ENCODE measurements at places on chromosomes 7 and 10. TPM values are rescaled to one million over a fixed set of nuclear protein-coding genes. Genes with fewer than 3 reads are reported as not detected.

- H3K4me1 ChIP-seq = no peaks in the 10 kb centered on the region
- no peak overlapping the region for H3K27ac ChIP-seq
- H3K36me3 ChIP-seq = no peaks in the 10 kb centered on the region
- no peaks in the 10 kb centered on the region for H3K27me3 ChIP-seq
These were observed 188.7 kb downstream of the PLXNA4 start for GRCh38 chr7:132387596-132387995.

- no peak overlapping the region for H3K4me3 ChIP-seq
- H3K36me3 ChIP-seq = no peaks in the 10 kb centered on the region
These were observed 1.9 kb upstream of the ARHGAP22 start for GRCh38 chr10:48606530-48607355.

DNA sequence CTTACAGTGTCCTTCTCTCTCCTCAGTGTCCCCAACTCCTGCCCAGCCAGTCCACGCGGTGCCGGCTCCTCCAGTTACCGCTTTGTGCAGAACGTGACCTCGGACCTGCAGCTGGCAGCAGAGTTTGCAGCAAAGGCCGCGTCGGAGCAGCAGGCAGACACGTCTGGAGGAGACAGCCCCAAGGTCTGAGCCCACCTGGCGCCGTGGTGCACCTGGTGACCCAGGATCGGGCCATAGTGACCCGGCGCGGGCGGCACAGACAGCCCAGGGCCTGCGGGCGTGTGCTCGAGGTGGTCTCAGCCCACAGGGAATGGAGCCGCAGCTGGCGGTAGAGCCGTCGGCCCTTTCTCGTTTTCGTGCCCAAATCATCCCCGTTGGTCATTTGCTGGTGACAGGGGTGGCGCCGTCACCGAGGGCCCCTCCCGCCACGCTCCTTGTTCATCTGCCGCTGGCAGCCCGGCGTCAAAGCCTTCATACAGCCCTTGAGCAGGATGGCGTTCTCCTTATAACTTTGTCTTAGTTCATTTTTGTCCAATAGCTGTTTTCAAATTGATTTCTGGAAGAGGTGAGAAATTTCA lies 20.9 kb upstream of the AP5Z1 start:
- H3K4me3 ChIP-seq = no peak overlapping the region
- no peaks in the 10 kb centered on the region for H3K4me1 ChIP-seq
- no peaks in the 10 kb centered on the region for H3K27me3 ChIP-seq
- no peak for DNase-seq
- H3K36me3 ChIP-seq = no peaks in the 10 kb centered on the region
- no peak overlapping the region for H3K27ac ChIP-seq

UMAD1 gene
- 10.8 TPM for total RNA-seq

GRCh38 chr10:84390364-84390763 lies 62.0 kb downstream of the CCSER2 start:
- H3K4me1 ChIP-seq = no peaks in the 10 kb centered on the region
- no peak for DNase-seq
- H3K27ac ChIP-seq = no peak overlapping the region
- H3K27me3 ChIP-seq = no peaks in the 10 kb centered on the region
- no peaks in the 10 kb centered on the region for H3K36me3 ChIP-seq

DNA sequence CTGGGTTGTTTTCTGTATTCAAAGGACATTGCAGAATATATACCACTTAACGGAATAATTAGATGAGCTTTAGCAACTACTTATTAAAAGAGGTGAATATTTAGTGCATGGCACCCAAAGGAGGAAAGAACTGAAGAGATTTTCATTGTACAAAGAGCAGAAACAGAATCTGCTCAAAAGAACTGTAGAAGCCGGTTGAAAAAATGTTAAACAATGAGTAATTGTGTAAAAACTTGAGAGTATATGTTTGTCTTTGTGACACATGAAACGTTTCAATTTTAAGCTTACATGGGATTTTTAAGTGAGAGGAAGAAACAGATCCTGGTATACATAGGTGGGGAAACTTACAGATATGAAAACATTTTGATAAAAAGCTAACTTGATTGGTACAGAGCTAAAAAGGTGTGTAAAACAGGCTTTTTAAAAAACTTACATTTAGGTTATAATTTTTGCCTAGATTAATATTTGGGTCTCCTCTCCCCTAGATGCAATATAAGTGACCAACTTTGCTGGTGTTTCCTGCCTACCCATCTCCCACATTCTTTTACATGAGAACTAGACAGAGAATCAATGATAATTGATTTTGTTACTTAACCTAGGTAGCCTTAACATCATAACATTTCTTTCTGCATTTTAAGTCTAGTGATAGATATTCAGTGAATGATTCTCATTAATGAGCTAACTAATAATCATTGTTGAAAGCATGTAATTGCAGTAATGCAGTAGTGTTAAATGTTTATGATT lies 6.8 kb downstream of the ARL5B start:
- H3K27me3 ChIP-seq = no peaks in the 10 kb centered on the region
- no peak for DNase-seq
- H3K4me1 ChIP-seq = peaks cover 19% of the 10 kb centered on the region
- peaks cover 22% of the 10 kb centered on the region for H3K36me3 ChIP-seq
- no peak overlapping the region for H3K27ac ChIP-seq

UNC5B gene
- 31.8 TPM for total RNA-seq

- H3K27me3 ChIP-seq = peaks cover 1% of the 10 kb centered on the region
- no peak overlapping the region for H3K4me3 ChIP-seq
- no peak overlapping the region for H3K27ac ChIP-seq
- no peaks in the 10 kb centered on the region for H3K36me3 ChIP-seq
- no peak for DNase-seq
These were observed 6.5 kb upstream of the CPED1 start for GRCh38 chr7:120981888-120982615.
